ENCODE measurements at places on chromosomes 16 and 17. TPM values are rescaled to one million over a fixed set of nuclear protein-coding genes. Genes with fewer than 3 reads are reported as not detected.

TMC7 gene
- total RNA-seq, result 0.77 TPM

FOXL1 gene
- total RNA-seq, result 30.2 TPM

CHD9 gene
- 44.9 TPM for total RNA-seq

PGAP3 gene
- 4.2 TPM for total RNA-seq

TP53TG3C gene
- total RNA-seq, result 0.19 TPM

ANKRD40CL gene
- 0.28 TPM for total RNA-seq

HOXB13 gene
- total RNA-seq, result not detected

MEIOB gene
- total RNA-seq, result not detected

BLTP2 gene
- 162 TPM for total RNA-seq

KPNA2 gene
- 201 TPM for total RNA-seq

ASIC2 gene
- total RNA-seq, result not detected

TMIGD1 gene
- not detected for total RNA-seq

CHMP1A gene
- 69.3 TPM for total RNA-seq

KRTAP2-2 gene
- not detected for total RNA-seq

KRTAP16-1 gene
- not detected for total RNA-seq

ASPA gene
- 0.85 TPM for total RNA-seq

SOST gene
- total RNA-seq, result 20.0 TPM

TBC1D28 gene
- not detected for total RNA-seq

ATP6V0D1 gene
- 115 TPM for total RNA-seq

CENPV gene
- 15.2 TPM for total RNA-seq

FDXR gene
- 31.4 TPM for total RNA-seq

OR1A1 gene
- total RNA-seq, result not detected

SLC6A2 gene
- total RNA-seq, result not detected

MYADML2 gene
- not detected for total RNA-seq

ACSM3 gene
- total RNA-seq, result 0.58 TPM

VEZF1 gene
- 23.4 TPM for total RNA-seq

SEPTIN1 gene
- not detected for total RNA-seq

TEPSIN gene
- 12.4 TPM for total RNA-seq

CTRB2 gene
- not detected for total RNA-seq

CDRT15L2 gene
- total RNA-seq, result not detected

COQ7 gene
- total RNA-seq, result 11.8 TPM

TBC1D3G gene
- total RNA-seq, result not detected

MYH13 gene
- total RNA-seq, result not detected

Data from regular cardiac myocyte (primary cell).